ENCODE measurements at places on chromosomes 1 and 21.

DNA sequence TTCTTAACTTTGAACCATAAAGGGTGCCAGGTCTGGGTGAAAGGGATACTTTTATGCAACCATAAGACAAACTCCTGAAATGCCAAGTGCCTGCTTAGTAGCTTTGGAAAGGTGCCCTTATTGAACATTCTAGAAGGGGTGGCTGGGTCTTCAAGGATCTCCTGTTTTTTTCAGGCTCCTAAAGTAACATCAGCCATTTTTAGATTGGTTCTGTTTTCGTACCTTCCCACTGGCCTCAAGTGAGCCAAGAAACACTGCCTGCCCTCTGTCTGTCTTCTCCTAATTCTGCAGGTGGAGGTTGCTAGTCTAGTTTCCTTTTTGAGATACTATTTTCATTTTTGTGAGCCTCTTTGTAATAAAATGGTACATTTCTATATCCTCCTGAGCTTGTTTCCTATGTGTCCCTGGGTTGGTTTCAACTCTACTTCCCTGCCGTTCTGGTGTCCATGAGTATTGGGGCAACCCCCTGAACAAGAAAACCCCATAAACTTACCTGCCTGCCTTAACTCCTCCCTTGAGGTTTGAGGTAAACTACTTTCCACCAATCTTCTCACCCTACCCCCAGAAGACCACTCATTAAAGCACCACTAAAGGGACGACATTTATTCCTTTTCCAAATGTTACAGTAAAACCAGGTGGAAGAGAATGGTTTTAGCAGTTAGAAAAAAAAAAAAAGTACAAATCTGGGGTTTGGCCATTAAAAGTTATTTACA is 2.6 kb downstream of the MARCKSL1 start:
- no peak for DNase-seq

DNA sequence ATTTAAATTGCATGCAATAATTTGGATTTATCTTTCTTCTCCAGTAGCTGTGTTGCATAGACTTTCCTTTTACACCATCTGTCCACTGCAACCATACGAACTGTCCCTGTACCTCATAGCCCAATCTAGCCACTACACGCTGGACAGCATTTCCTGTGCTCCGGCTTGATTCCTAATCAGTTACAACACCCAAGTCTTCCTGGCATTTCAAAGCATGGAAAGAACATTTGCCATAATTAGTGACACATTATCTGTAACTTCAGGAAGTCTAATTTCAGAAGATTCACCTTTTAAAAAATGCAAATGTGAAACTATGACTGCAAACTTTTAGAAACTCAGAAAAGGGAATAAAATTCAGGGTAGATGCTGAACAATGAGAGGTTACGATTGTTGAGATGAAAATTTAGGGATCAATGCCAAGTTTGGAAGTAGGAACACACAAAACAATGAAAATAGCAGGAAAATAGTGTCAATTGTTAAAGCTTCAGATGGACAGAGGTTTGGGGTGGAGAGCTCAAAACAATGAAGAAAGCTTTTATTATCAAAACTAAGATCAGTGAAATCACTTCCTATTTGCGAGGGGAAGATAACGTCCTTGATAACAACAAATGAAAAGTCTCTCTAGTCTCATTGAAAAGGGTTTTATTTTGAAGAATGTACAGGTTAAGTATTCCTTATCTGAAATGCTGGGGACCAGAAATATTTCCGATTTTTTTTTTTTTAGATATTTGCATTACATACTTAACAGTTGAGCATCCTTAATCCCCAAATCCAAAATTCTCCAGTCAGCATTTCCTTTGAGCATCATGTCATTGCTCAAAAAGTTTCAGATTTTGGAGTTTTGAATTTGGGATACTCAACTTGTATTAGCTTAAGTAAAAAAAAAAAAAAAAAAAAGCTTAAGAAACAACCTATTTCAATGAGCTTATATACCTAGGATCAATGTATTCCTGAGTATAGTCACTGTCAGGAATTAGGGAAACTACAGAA is 107.3 kb downstream of the FNBP1L start:
- no peak for DNase-seq

DNA sequence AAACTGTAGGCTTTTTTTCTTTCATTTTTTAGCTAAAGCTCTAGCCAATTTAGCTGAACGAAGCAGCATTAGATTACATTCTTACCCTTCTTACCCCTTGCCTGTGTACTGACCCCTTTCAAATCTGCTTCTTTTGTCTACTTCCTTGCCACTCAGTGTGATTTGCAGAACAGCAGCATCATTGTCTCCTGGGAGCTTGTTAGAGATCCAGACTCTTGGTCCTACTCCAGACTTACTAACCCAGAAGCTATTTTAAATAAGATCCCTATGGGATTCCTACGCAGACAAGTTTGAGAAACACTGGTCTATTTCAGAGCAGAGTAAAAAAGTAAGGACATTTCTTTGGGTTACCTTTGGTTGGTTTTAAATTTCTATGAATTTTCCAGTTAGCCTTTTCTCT is 13.8 kb downstream of the LRRC39 start:
- no peak for DNase-seq

GRCh38 chr1:178501705-178502329 is 5.1 kb upstream of the CLEC20A start:
- DNase-seq = peak; percentile 3

- DNase-seq = no peak
Observed at GRCh38 chr1:87644033-87644578, 315.4 kb downstream of the LMO4 start.

GRCh38 chr1:167794043-167794442 is 72.3 kb downstream of the MPZL1 start:
- DNase-seq = no peak

- no peak for DNase-seq
Observed at GRCh38 chr1:19780267-19780877, 19.3 kb downstream of the TMCO4 start.

DNA sequence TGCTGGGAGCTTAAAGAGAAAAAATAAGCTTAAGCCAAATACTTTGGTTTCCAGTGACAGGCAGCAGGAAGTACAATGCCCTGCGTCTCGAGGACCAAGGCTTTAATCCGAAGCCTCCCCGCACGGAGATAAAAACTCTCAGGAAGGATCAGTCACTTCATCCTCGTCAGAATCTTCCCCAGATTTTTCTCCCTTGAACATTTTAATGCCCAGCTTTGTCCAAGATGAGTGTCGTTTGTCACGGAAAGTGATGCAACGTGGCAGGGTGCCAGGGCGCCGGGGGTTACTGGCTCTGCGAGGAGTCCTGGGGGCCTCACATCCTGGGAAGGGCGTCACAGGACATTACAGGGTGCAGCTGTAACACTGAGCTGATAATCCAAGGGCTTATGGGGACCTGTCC is 25.2 kb upstream of the PCBP3 start:
- no peak for DNase-seq

GRCh38 chr1:179237222-179237621 is 7.7 kb upstream of the ABL2 start:
- DNase-seq = no peak

- no peak for DNase-seq
Observed at GRCh38 chr21:29295066-29295650, 3.6 kb upstream of the BACH1 start.

- DNase-seq = no peak
Observed at GRCh38 chr1:85998105-85998855, 158.3 kb downstream of the COL24A1 start.

DNA sequence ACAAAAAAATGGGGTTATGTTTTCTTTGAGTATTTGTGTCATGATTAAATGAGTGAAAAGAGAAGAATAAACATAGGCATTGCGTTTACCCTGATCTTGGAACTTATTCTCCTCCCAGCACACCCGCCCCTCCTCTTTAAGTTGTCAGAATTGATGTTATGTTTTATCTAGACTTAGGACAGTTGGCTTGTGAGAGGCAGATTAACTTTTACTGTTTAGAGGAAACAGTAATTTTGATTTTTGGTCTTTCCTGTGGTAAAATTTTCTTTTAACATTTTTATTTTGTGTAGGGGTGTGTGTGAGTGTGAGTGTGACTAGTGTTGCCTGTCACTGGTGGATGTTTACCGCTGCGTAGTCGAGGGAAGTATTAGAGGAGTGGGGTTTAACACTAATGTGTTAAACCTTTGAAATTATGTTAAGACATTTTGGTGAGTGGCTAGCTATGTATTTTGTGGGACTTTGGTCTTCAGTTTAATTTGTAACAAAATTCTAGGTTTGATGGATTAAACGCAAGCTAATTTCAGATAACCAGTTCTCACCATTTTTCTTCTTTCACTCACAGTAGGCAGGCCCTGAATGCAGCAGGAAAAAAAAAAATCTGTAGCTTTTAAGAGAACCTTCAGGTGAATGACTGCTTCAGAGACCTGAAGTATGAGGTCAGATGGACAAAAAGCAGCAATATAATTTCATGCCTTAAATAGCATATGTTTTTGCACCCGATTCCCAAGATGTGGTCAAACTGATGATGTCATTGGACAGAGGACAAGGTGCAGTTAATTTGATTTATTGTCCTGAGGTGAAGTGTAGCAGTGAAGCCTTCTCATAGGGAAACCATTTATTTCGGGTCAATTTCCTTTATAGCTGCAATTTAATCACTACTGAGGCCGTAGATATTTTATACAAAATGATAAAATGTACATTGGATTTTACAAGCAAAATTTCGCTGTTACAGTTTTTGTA is 2.7 kb downstream of the POU2F1 start:
- no peak for DNase-seq

GRCh38 chr1:70048336-70049094 is 156.9 kb downstream of the LRRC40 start:
- DNase-seq = no peak

DNA sequence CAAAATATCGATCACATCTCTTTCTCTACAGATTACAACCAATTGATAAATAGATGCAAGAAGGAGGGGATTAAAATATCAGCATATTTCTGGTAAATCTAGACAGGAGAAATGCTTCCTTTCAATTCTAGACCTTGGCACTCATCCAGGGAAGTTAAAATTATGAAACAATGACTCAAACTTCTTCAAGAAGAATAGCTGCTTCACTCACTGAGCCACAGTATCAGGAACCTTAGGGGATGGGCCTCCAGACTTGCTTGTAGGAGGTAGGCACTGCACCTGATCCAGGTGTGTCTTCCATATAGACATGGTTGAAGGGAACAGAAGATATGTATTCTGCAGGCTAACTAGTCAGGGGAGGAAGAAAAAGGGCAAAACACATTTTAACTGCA is 9.8 kb downstream of the SLAMF7 start:
- no peak for DNase-seq

DNA sequence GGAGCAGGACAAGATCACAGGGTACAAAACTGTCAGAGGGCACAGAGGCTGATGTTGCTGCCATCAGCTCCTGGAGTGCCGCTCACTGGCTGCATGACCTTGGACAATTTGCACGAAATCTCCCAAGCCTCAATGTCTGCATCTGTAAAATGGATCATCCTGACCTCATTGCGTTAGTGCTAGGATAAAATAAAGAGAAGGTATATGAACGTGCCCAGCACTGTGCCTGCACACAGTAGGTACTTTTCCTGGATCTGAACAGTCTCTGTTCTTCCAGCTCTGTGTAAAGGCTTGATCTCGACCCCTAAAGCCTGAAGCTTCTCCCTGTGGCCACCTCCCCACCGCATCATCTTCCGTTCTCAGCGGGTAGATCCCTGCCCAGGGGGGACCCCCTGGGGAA is 12.9 kb downstream of the TNFRSF1B start:
- DNase-seq = no peak

- no peak for DNase-seq
Observed at GRCh38 chr1:55216096-55216495, 932 bp upstream of the USP24 start.

- DNase-seq = no peak
Observed at GRCh38 chr1:86987446-86987845, 73.0 kb downstream of the HS2ST1 start.

DNA sequence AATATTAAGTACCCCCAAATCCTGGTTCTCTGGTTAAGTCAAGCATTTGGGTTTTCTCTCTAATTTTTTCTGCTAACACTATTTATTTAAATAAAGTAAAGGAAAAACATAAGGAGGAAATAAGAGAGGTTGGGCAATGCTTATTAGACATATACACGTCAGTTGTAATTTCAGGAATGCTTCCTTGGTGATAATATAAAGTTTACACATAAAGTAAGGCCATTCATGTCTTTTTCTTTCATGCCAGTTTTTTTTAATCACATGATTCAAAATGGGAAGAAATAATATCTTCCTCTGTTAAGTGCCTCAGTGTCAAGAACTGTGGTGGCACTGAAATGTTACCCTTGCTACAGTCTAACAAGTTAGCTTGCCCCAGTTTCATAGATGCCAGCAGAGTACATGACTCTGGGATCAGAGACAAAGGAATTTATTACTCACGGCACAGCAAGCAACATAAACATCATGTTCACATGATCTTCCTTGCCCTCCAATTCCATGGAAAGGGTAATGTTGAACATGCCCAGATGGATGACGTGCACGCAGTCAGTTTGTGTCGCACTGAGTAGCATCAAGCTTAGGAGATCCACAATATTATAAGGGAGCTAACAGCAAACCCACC is 184.9 kb downstream of the PLA2G4A start:
- DNase-seq = no peak

DNA sequence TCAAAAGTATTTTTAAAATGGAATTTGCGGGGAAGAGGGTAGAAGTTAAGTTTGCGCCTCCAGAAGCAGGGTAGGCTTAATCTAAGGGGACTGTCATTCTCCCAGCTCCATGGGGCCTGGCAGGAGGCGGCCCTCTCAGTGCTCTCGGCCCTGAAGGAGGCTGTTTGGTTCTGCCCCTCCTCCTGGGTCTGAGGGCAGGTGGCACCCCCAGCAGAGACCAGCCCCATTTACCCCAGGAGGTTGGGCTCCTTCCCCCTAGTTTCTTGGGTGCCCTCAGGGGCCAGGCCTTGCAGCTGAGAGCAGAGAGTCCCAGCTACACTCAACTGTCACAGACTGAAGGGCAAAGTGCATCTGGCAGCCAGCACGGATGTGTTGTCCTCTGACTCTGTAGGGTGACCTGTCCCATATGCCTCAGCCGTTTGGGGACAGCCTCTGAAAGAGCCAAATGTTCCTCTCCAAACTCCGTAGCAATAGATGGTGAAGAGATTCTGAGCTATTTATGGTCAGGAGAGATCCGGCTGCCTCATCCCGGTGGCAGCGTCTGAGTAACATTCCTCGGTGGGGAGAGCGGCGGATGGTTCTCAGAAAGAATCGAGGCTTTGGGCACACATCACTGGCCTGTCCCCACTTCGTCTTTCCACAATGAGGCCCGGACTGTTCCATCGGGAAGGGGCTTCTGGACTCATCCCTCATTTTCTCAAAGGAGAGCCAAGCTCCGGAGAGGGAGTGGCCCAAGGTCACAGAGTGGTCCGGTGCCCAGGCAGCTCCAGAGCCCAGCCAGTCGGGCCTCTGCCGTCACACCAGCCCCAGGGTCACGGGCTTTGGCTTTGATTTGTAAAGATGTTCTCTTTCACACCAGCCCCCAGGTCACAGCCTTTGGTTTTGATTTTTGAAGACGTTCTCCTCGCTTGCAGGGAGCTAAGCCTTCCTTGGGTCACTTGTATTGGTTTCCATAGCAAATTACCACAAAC is 424.2 kb upstream of the VAMP3 start:
- DNase-seq = no peak
